ENCODE measurements at places on chromosomes 2 and 18. TPM values are rescaled to one million over a fixed set of nuclear protein-coding genes. Genes with fewer than 3 reads are reported as not detected.

GRCh38 chr2:174074831-174075230 lies 109.7 kb upstream of the SP3 start:
- DNase-seq: no peak

- DNase-seq: no peak
Observed at GRCh38 chr2:213722565-213722964, 438.3 kb downstream of the SPAG16 start.

- DNase-seq: no peak
Observed at GRCh38 chr18:33729556-33729955, 151.5 kb downstream of the ASXL3 start.

DNA sequence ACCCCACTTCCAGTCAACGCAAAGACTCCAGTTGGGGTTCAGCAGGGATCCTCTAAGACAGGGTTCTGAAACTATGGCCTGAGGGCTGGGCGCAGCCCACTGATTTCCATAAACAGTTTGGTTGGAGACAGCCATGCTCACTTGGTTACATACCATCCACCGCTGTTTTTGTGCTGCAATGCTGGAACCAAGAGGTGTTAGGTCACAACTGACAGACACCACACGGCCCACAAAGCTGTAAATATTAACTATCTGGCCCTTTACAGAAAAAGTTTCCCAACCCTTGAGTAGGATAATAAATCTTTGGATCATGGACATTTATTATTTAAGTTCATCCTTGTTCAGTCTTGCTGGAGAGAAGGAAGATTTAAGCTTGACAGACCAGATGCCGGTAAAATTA lies 8.4 kb upstream of the CD226 start:
- DNase-seq: no peak

- DNase-seq: peak; percentile 60
Observed at GRCh38 chr18:35117951-35118411, 76.8 kb downstream of the MAPRE2 start.

- no peak for DNase-seq
Observed at GRCh38 chr2:144595279-144595678, 75.4 kb upstream of the ZEB2 start.

- DNase-seq: no peak
Observed at GRCh38 chr2:241641631-241642030, 4.1 kb downstream of the ATG4B start.

The TLX2 gene
- 0.18 TPM for total RNA-seq

The SCTR gene
- total RNA-seq: not detected

The ZNF532 gene
- 52.6 TPM for total RNA-seq

The SPTBN1 gene
- total RNA-seq: 132 TPM

Data from HFFc6 (cell line).